ENCODE measurements at places on chromosomes 3 and 15.

DNA sequence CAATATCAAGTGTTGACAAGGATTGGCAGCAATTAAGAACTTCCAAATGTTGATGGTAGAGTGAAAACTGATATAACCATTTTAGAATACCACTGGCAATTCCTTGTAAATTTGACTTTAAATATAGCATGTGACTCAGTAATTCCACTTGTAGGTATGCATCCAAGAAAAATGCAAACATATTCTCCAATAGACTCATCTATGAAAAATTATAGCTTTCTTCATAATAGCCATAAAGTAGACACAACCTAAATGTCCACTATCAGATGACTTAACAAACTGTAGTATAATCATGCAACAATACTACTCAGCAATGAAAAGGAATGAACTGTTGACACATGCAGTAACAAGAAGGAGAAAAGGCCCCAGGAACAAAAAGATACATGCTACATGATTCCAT lies 988.1 kb downstream of the FHIT start:
- DNase-seq = no peak

DNA sequence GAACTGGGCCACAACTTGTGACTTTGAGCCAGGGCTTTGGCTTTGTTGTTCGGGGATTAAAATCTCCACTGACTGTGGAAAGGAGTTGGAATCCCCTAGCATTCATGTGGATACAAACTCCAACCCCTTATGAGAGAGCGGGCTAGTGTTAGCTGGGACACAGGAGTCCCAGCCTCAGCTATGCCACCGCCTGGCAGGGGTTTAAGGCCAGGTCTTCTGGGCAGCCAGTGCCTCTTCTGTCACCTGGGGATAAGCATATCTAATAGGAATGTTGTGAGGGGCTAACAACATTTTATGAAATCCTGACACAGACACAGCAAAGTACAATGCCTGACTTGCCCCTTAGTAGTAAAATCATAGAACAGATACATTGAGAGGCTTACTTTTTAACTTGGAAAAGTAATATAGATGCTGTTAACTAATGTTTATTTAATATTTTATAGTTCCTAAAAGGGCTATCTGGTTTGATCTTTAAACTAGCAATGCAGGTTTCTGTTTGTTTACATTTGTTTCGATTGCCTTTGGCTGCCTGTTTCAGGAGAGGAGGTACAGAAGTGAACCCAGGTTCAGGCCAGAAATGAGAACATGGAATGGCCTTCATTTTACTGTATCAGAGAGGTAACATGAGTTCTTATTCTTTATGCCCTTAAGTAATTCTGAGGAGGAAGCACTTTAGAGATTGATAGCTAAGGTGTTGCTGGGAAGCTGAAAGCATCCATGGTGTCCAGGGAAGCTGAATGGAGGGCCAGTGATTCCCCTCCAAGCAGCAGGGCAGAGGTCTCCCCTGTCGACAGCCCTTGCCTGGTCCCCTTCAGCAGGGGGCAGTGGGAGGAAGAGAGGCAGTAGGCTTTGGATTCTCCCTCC lies 8.7 kb downstream of the GPR160 start:
- no peak for DNase-seq

DNA sequence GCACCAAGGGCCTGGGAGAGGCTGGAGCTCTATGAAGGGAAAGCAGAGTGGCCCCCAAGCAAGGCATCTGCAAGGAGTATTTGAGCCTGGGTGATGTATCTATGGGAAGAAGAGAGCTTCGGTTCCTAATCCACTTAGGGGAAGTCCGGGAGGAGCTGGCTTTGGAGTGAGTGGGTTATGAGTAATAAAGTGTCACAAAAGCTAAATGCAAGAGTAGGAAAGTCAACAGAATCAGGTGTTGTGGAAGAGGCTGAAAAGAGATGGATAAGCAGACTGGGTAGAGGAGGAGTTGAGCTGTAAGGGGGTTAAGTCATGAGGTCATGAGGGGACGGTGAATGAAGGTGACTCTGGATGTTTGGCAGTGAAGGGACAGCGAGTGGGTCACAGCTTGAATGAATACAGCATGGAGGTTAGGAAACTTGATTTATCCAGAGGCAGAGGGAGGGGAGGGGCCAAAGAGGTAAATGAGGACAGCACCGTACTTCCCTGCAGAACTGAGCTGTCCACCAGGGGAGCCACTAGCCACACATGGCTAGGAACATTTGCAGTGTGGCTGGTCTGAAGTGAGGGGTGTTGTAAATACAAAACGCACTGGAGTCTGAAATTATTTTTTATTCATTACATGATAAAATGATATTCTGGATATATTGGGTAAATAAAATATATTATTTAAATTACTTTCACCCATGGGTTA lies 83.3 kb downstream of the ADCY5 start:
- no peak for DNase-seq

GRCh38 chr3:8851703-8852102 lies 82.3 kb upstream of the OXTR start:
- no peak for DNase-seq

- DNase-seq = no peak
Measured at GRCh38 chr3:195013411-195014361, 257.3 kb downstream of the XXYLT1 start.

GRCh38 chr3:16568532-16568931 lies 36.7 kb downstream of the DAZL start:
- no peak for DNase-seq

DNA sequence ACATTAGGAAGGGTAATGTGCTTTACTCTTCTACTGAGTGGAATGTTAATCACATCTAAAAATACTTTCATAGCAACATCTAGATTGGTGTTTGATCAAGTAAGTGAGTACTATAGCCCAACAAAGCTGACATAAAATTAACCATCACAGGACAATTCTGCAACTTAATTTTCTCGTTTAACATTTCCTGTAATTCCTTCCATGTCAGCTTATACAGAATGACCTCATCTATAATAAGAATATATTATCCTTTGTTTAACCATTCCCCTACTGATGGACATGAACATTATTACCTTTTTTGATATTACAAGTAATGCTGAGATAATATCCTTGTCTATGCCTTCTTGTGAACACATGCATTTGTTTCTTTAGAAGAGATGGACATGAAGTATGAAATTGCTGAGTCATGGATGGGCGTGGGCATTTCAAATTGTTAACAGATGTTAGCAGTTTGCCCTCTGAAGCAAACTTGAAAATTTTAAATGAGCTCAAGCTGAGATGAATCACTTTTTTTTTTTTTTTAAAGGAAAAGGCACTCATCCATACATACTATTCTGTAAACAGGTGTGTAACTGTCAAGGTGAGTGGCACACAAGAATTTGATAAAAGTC lies 85.1 kb downstream of the OXNAD1 start:
- DNase-seq = no peak

DNA sequence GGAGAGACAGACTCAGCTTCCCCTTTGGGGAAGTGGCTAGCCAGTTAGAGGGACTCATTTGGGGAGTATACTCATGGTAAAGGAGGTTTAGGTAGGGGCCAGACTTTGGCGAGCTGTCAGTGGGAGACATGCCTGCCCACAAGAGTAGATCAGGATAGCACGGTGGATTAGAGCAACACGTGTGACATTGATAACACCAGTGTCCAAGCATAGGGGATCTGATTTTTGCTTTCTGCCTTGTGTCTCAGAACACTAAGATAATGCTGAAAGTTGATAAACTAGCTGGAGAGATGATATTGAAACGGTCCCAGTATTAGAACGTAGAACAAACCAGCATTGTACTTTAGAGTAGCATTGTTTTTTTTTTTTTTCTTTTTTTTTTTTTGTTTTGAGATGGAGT lies 25.9 kb downstream of the MAP6D1 start:
- no peak for DNase-seq

GRCh38 chr15:91302588-91303439 lies 202.8 kb downstream of the SV2B start:
- DNase-seq = no peak

DNA sequence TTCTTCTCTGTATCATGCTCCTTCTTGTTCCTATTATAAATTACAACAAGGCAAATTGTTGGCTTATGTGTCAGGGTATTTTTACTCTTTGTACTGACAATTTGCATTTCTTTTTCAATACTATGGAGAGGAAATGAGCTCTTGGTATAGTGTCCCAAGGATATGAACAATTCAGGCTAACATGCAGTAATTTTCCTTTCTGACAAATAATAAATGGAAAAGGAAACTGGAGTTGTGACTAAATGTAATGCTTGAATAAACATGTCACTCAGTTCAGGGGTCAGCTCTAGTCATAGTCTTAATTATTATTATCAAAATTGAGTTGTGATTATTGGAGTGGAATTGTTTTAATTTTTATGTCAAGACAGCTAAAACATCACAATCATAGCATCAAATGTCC lies 256.0 kb upstream of the ZPLD1 start:
- no peak for DNase-seq

- DNase-seq = no peak
Measured at GRCh38 chr3:197343656-197344408, 45.4 kb upstream of the DLG1 start.

DNA sequence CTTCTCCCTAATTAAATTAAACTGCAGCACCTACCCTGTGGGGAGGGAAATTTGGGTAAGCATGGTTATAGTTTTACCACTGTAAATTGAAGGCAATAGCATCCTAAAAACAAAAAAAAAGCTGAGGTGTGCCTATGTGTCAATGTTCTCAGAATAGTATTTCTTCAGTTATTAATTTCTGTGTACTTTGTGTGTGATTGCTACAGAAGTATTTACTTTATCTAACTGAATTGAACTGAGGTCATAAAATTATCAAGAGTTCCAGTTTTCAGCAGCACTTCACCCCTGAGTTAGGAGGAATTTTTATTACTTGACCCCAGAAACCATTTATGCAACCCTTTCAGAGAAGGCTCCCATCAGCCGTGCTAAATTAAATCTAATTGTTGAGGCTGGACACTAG lies 333.6 kb upstream of the ALCAM start:
- no peak for DNase-seq

- DNase-seq = no peak
Measured at GRCh38 chr15:100158356-100158755, 183.4 kb downstream of the ADAMTS17 start.

DNA sequence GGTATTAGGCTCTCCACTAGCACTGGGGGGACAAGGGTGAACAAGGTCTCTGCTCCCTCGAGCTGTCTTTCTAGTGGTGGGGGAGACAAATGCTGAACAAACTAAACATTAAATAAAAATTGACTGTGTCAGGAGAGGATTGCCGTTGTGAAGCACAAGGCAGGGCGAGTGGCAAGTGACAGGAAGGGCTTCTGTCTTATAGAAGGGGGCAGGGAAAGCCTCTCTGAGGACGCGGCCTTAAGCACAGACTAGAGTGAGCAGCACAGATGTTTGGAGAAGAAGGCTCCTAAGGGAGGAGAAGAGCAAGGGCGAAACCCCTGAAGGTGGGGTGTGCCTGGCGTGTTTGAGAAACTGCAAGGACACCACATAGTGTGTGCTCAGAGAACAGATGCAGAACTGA lies 50.9 kb upstream of the ATP2B2 start:
- no peak for DNase-seq

GRCh38 chr3:204102-204501 lies 7.5 kb downstream of the CHL1 start:
- no peak for DNase-seq

- DNase-seq = no peak
Measured at GRCh38 chr3:142056656-142057330, 92.6 kb downstream of the TFDP2 start.

DNA sequence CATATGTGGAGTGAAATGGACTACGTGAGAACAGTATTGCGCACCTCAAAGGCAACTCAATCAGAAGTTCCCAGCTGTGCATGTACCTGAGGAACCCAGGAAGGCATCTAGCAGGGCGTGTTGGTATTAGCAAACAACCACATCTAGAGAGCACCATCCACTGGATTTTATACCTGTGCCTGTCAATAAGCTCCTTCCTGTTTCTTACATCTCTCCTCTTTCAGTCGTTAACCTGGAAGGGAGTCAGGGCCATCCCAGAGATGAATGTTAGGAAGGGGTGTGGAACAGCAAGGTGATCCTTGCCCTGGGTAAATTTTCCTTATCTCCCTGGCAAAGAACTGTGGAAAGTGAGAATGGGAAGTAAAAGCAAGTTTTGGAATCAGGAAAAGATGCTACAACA lies 29.6 kb upstream of the CHMP2B start:
- DNase-seq = no peak

DNA sequence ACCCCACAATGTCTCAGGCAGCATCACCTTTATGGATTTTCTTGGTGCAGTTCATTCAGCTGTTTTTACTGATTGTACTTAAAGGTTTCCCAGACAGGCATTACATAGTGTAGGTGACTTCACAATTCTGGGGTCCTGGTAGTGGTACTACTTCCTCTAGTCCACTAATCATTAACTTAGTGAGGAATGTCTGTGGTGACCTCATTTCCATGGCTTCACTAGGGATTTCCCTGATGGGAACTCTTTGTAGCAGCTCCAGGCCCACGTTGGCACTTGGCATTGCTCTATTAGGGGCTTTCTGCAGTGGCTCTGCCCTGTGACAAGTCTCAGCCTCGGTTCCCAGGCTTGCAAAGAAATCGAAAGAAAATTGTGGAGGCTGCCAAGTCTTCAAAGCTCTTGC lies 48.1 kb upstream of the NPAP1 start:
- no peak for DNase-seq

DNA sequence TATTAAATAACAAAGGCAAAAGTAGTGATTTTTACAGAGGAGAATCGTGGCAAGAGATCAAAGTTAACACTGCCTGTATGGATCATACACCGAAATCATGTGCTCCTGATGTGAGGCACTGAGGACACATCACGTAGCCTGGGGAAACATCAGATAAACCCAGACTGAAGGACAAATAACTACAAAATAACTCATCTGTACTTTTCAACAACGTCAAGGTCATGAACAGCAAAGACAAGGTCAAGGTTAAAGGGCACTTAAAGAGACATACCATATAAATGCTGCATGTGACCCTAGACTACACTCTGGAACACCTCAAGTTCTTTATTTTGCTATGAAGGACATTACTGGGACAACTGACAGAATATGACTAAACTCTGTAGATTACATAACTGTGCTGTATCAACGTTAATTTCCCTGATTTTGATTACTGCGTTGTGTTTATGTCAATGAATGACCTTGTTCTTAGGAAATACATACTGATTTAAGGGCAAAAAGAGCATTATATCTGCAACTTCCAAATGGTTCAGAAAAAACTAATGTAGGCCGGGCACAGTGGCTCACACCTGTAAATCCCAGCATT lies 48.1 kb downstream of the CHSY1 start:
- DNase-seq = no peak

GRCh38 chr15:67840749-67841512 lies 1.1 kb upstream of the RNU6-1 start:
- DNase-seq = no peak

GRCh38 chr3:6354653-6355052 lies 506.3 kb upstream of the GRM7 start:
- DNase-seq = no peak

Measured in stimulated activated CD8-positive, alpha-beta memory T cell treated with anti-CD3 and anti-CD28 coated beads, Interleukin-15, amount 100 ng/mL, for 24 hours (primary cell).